ENCODE measurements at places on chromosomes 12 and 14. TPM values are rescaled to one million over a fixed set of nuclear protein-coding genes. Genes with fewer than 3 reads are reported as not detected.

The KRT85 gene
- total RNA-seq: not detected

The RNASE1 gene
- total RNA-seq: not detected

DNA sequence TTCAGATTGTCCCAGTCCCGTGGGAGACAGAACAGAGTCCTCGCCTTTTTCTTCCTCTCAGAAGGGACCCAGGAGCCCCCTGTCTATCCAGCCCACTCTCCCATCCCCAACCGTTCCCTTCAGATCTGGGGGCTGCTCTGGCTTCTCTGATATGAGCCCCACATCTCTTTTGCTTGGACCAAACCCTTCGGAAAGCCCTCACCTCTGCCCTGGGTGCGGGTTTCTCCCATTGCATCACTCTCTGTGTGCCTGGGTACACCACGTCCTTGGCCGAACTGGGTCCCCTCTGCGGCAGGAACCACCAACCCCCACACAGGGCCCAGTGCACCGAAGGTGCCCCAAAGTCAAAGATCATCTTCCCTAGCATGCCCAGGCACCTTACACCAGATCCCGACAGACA lies 87.8 kb downstream of the DICER1 start:
- no peak for DNase-seq

DNA sequence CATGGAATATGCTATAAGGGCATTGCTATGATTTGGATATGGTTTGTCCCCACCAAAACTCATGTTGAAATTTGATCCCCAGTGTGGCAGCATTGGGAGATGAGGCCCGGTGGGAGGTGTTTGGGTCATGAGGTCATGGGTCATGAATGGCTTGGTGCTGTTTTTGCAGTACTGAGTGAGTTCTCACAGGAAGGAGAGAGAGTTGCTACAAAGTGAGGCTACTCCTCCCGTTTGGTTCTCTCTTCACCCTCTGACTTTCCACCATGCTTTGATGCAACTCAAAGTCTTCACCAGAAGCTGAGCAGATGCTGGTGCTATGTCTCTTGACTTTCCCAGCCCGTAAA lies 388.1 kb upstream of the TMPO start:
- no peak for DNase-seq

DNA sequence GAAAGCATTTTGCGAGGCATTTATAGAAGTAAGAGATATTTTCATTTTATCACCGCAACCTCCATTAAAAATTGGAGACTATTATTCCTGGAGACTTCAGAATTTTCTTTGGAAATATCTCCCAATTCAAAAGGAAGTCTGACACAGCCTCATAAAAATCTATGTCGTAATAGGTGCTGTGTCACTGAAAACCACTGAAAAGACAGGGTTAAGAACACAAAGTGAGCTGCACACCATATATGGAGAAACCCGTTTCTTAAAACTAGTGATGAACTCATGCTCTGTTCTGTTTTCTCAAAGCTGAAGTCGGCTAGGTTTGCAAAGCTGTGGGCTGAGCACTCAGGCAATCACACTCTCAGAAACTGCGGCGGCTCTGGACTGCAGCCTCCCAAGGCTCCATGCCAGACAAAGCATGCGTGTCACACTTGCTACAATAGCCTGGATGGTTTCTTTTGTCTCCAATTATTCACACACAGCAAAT lies at the start of gene GLIPR1:
GLIPR1 (plus strand) TSS at position 287 of the 481 bp plus-strand sequence; CDS start at position 413, 126 bp downstream.
- DNase-seq: no peak

DNA sequence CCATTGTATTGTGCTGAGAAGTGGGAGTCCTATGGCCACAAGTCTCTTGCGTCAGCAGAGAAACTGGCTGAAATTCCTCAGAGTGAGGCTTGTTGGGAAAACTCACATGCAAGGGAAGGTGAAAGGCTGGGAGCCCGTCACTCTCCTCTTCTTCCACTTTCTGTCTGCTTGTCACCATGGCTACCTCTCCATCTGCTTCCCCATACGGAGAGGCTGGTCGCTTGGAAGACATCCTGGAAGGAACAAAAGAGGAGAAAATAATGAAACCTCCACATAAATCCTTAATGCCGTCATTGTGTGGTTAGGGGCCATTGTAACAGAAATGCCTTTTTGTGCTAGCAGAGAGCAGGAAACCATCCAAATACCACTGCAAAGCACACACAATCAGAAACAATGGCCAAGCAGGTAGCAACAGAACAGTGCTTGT lies 53.7 kb downstream of the SOX5 start:
- no peak for DNase-seq

GRCh38 chr12:92248977-92249376 lies 103.3 kb upstream of the BTG1 start:
- no peak for DNase-seq

GRCh38 chr14:51079085-51079484 lies 15.8 kb downstream of the TRIM9 start:
- DNase-seq: no peak
